ENCODE measurements at places on chromosomes 6 and 20.

- DNase-seq: peak; percentile 28
These were observed 341.2 kb downstream of the CDKAL1 start for GRCh38 chr6:20875369-20875963.

DNA sequence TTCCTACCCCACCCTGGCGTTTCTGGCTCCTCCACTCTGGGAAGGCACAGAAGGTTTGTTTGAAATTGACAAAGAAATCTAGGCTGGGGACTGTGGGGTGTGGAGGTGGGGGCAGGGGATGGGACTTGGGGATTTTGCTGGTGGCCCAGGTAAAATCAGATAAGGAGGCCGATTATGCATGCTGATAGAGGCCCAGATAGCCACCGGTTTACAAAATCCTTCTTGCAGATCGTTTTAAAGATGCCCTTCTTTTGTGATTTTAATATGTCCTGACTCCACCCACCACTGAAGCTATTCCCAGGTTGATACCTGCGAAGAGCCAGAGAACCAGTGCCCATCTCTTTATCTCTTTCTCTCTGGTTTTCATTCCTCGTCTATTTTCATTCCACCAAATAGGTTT, 104.9 kb downstream of the TFAP2C start:
- DNase-seq: no peak

DNA sequence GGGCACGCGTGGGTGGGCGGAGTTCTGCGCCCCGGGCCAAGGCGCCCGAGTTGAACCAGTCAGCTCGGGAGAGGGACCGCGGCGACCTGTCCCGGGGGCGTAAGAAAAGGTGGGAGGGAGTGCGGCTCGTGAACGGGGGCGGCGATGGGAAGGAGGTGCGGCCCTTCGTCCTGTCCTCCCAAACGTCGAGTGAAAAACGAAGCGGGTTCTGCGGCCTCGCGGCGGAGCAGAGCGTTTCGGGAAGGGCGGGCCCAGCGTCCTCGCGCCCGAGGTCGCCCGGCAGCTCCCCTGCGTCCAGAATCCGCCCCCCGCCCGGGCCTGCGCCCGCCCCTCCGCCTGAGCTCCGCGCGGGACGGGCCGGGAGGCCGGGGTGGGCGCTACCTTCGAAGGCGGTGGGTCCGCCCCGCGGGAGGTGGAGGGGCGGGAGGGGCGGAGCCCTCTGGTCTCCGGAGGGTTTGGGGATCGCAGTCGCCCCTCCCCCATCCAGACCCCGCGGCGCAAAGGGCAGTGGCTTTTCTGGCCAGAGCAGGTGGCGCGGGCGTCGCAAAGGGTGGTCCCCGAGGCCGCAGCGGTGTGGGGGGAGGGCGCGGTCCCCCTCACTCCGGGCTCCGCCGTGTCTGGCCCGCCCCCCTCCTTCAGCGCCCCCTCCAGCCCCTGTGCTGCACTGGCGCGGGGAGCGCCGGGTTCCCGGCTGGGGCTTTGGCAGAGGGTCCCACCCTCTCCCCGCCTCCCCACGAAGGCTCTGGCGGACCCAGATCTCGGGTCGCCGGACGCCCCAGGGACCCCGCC, 838 bp downstream of the STMN3 start:
- DNase-seq: peak; percentile 10

DNA sequence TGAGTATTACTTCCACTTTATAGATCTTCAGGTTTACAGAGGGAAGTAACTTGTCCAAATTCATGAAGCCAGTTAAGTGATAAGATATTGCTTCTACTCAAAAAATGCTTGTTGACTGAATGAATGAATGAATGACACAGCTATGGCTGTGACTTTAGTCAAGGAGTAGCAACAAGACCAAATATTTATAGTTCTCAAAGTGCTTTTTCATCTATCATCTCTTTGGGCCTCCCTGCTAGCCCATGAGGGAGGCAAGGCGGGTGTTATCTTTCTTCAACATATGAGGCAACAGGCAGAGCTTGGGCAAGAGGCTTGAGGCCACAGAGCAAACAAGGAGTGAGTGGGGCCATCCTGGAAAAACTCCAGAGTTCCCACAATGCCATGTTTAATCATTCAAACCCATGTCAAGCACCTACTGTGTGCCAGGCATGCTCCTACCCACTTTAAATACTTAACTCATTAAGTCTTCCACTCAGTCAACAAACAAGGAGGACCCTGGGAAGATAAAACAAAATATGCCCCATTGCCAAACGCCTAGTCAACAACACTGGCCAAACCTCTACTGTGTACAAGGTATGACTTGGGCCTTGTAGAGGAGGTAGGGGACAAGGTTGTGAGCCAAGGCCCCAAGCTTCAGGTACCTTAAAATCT, 15.9 kb downstream of the BCL2L1 start:
- DNase-seq: no peak

DNA sequence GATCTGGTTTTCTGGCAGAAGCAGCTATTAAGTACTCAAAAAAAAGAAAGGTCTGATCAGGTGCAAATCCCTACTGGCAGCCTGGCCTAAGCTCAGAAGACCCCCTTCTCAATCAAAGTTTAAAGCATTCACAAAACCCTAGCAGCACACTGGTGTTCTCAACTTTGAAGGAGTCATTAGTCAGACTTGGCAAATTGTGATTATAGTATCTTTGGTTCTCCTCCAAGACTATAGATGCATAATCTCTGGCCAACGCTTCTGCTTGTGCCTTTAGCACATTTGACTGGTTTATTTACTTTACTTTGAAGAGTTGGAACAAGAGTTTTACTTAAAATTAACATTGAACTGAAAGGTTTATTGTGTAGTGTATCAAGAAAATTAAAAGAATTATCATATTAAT, 248.9 kb downstream of the PTPRK start:
- no peak for DNase-seq

GRCh38 chr6:170124836-170125235, 166.0 kb downstream of the DLL1 start:
- DNase-seq: no peak

- no peak for DNase-seq
These were observed 257.5 kb downstream of the ADGB start for GRCh38 chr6:146856296-146856695.

DNA sequence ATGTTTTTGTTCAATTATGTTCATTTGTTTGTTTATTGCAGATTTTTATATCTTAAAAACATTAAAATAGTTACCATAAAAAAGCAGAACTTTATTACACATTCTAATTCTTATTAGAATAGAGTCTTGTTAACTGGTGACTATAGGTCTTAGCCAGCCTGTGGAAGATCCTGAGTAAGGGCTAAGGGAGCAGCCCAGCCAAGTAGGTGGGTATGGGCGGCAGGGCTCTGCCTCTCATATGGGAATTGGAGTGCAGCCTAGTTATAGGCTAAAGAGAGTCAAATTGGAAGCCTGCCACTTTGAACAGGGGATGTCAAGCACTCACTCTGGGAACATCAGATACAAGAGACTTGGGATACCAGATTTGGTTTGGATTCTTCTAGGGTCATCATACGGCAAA, 10.5 kb upstream of the HSF2 start:
- DNase-seq: peak; percentile 50

- no peak for DNase-seq
These were observed 25.4 kb downstream of the MRPL14 start for GRCh38 chr6:44101832-44102231.

DNA sequence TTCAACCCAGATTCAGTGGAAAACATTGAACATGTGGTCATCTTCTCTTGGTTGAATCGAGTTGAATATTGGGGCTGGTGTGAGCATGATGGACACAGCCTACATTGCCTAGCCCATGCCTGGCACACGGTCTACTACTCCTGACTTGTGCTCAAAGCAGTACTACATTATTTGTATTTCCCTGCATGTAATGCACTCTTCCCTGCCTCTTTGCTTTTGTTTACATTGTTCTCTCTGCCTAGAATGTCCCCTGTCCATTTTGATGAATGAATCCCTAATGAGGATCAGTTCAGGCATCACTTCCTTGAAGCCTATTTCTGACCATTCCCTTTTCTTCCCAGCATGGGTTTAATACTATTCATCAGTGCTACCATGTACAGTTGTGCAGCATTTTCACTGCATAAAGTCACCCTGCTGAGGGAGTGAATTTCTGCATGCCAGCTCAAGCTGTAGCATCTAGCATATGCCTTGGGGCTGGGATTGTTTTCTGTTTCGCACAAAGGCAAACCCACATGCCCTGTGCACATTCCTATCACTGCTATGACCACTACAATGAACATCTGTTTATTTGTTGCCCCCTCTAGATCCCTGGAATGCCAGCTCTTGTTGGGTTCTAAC, 75.3 kb upstream of the CCN6 start:
- DNase-seq: no peak

DNA sequence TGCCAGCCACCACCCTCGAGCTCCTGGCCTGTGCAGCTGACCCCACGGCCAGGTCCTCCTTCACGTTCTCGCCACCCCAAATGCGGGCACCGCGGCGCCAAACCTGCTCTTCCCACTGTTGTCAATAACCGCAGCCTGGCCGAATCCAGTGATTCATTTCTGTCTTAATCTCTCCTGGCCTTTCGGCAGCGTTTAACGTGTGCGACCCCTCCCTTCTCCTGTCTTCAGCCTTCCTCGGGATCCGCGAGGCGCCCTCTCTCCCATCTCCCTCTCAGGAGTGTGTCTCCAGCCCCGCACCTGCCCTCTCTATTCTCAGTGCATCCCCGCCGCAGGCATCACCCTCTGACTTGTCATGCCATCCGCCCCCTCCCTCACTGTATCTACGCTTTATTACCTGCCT, 91.4 kb downstream of the THBS2 start:
- DNase-seq: no peak

DNA sequence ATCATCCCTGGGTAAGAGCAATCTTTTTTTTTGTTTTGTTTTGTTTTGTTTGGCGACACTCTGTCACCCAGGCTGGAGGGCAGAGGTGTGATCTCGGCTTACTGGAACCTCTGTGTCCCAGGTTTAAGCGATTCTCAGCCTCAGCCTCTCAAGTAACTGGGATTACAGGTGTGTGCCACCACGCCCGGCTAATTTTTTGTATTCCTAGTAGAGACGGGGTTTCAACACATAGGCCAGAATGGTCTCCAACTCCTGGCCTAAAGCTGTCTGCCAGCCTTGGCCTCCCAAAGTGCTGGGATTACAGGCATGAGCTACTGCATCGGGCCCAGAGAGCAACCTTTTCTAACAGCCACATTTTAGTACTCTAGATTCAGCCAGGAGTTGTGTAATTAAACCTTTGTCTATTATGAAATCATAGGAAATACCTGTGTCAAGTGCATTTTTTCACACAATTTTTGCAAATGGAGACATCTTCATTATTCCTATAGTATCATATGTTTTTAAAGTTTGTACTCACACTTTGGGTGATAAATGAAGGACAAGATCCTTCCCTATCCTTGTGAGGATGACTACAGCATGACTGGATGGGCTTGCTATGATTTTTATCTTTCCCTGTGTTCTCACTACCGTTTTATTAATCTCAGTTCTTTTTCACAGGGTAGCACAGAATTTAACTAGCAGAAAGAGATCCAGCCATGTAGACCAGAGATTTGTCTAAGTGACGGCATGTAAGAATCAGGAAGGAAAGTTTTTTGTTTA, 82.6 kb downstream of the OR2B2 start:
- no peak for DNase-seq

GRCh38 chr6:8859501-8859900, 424.2 kb upstream of the SLC35B3 start:
- DNase-seq: no peak

GRCh38 chr6:47162793-47163192, 120.7 kb upstream of the ADGRF1 start:
- DNase-seq: no peak

GRCh38 chr6:31558631-31559500, 11.5 kb downstream of the NFKBIL1 start:
- no peak for DNase-seq

DNA sequence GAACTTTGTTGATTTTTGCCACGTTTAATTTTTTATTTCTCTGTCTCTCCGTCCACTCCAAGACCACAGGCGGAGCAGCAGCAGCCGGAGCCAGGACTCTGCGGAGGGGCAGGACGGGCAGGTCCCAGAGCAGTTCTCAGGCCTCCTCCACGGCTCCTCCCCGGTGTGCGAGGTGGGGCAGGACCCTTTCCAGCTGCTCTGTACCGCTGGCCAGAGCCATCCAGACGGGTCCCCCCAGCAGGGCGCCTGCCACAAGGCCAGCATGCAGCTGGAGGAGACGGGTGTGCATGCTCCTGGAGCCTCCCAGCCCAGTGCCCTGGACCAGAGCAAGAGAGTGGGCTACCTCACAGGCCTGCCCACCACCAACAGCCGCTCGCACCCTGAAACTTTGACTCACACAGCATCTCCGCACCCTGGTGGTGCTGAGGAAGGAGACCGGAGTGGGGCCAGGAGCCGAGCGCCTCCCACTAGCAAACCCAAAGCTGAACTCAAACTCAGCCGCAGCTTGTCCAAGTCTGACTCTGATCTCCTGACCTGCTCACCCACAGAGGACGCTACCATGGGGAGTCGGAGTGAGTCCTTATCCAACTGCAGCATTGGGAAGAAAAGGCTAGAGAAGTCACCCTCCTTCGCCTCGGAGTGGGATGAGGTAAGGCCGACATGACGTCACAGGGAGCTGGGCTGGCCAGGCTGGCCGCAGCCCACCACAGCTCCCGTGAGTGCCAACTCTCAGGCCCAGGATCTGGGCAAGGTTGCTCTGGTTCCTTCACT, 123.5 kb downstream of the TCP11 start:
- no peak for DNase-seq

DNA sequence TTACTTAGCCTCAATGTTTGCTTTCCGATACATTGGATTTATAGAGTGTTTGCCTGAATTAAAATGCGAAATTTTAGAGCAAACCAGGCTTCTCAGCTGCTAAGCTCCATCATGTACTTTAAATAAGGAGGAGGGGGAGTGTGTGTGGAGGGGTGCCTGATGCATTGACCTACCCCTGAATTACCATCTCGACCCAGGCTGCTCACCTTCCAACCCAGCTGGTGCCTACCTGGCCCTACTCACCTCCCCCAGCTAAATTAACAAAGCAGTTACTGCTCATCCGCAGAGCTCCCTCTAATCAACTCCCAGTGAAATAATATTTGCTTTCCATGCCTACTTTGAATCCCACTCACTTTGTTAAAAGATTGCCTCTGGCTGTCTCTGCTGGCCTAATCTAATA, 544.5 kb downstream of the MAFB start:
- peak; percentile 45 for DNase-seq

DNA sequence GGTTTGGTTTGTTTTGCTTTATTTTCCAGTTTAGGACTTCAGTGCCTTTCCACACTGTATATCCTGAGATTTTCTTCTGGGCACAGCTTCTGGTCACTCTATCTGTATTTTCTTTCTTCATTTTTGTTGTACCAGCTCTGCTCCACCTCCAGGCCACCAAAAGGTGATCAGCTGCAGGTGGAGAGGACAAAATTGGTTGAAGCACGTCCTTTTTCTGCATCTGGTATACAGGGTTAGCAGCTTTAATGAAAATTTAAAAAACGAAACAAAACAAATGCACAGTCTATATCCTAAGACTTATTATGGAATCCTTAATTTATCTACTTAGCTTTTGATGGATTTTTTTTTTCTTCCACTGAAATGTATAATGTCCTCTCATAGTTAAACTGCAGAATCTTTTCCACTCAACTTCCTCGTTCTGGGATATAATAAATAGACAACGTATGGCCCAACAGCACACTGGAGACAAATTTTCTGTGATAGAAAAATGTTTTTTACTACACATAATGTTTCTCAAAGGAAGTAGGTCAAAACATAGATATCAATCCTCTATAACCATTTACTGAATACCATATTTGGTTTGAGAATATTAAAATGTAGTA, 10.7 kb upstream of the SOBP start:
- DNase-seq: no peak

- DNase-seq: no peak
These were observed at the start of gene TGIF2 for GRCh38 chr20:36573103-36573797. TSS of gene TGIF2 (plus strand) at chr20:36573597. CDS start at chr20:36578775, 5,178 bp downstream.
